ENCODE measurements at places on chromosomes 11 and 22.

- no peak for DNase-seq
Measured at GRCh38 chr22:37473437-37473946, 12.7 kb downstream of the MFNG start.

DNA sequence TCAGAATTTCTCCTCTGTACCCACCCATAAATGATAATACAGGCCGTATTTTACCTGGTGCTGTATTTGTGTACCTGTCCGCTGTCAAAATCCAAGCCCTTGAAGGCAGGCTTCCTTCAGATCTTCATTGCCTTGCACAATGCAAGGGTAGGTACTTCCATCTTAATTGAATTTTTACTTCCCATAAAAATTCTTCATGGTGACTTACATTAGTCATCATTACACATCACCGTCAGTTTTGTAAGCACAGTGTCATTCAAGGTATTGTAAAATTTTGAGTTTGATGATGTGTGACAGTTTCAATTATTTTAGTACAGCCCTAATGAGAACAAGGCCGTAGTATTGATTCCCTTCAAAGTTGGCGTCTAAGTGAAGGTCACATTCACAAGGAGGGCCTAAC, 770 bp upstream of the TSG101 start:
- no peak for DNase-seq

- DNase-seq = no peak
Measured at GRCh38 chr11:103420593-103420992, 311.4 kb downstream of the DYNC2H1 start.

DNA sequence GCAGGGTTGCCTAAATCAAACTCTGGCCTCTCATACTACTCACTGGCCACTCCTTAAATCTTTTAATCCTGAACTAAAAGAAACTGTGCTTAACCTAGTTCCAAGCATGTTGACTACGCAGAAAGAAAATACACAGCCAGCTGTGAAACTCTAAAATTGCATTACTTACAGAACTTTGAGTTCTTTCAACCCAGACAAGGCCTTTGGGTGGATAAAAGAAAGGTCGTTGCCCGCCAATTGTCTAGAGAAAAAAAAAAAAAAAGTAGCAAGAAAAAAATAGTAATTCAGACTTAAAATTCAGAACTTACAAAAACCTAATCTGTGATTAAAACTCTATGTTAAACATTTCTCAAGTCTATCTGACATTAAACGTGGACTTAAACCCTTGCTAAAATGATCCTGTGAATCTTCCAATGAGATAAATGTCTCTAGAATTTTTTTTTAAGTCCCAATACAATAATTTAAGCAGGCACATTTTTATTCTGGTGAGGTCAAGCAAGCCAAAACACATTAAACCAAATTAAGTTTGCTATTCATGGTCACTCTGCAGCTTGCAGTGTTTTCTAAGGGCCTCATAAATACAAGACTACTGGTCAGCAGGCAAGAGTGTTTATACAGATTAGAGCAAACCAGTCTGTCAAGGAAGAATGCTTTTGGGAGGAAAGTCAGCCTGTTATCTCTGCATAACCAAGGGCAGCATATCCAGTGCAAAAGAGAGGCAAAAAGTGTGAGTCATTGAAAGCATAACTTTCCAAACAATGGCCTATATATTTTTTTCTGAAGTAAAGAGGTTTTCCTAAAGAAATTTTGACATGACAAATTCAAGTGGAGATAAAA, 29.5 kb upstream of the CCDC34 start:
- no peak for DNase-seq

GRCh38 chr11:70089631-70090030, 11.5 kb downstream of the ANO1 start:
- DNase-seq = no peak

DNA sequence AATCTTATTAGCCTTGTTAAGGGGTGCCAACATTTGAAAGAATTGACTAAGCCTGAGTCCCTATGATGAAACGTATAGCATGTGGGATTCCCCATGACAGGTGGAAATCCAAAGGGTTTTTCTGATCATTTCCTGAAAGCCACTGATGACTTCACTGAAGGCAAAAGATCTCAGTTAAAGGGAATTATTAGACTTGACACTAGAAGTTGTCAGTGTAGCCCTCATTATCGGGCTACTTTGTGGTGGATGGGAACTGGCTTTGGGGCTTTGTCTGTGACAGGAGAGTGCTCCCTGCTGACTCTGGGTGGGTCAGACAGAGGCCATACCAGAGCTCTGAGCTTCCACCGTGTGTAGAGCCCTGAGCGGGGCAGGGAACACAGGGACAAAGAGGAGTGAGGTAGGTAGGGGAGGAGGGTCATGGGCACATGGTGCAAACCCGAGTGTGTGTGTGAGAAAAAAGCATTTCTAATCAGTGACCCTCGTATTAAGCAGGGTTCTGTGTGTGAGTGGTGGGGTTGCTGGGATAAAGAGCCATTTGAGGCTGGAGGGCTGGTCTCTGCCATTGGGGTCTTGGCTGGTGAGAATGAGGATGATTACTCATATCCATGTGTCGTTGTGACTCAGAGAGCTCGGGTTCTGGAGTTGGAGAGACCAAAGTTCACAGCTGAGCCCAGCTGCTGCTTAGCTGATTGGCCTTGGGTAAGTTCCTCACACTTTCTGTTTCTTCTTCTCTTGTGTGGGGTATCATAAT, 101.1 kb downstream of the GRIK4 start:
- DNase-seq = no peak

GRCh38 chr22:21682385-21683175, 16.8 kb downstream of the PPIL2 start:
- no peak for DNase-seq

DNA sequence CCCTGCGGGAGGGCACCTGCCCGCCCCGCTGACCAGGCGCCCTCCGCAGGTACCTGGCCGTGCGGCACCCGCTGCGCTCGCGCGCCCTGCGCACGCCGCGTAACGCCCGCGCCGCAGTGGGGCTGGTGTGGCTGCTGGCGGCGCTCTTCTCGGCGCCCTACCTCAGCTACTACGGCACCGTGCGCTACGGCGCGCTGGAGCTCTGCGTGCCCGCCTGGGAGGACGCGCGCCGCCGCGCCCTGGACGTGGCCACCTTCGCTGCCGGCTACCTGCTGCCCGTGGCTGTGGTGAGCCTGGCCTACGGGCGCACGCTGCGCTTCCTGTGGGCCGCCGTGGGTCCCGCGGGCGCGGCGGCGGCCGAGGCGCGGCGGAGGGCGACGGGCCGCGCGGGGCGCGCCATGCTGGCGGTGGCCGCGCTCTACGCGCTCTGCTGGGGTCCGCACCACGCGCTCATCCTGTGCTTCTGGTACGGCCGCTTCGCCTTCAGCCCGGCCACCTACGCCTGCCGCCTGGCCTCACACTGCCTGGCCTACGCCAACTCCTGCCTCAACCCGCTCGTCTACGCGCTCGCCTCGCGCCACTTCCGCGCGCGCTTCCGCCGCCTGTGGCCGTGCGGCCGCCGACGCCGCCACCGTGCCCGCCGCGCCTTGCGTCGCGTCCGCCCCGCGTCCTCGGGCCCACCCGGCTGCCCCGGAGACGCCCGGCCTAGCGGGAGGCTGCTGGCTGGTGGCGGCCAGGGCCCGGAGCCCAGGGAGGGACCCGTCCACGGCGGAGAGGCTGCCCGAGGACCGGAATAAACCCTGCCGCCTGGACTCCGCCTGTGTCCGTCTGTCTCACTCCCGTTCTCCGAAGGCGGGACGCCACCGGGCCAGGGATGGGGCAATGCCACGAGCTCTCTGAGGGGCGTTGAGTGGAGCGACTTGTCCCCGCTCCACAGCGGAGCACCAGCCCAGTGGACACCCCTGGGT, 1.8 kb downstream of the GALR3 start:
- no peak for DNase-seq

DNA sequence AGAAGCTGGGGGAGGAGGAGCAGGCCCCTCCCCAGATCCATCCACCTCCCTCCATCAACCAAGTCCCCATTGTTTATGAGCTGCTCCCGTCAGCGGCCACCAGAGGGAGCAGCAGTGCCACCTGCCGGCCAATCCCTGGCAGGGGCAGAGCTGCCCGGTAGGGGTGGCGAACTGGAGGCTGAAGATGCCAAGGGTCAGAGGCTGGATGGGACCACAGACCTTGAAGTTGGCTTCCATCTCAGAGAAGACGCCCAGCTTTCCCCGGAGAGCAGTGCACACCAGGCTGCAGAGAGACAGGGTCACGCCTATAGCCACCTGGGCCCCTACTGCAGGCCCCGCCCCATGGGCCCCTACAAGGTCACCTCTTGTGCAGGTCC, 3.6 kb downstream of the FIBP start:
- DNase-seq = no peak

GRCh38 chr11:15711311-15711710, 596.6 kb downstream of the INSC start:
- DNase-seq = no peak

- DNase-seq = no peak
Measured at GRCh38 chr11:13487661-13488030, 8.2 kb downstream of the PTH start.

GRCh38 chr22:31332886-31333285, 13.3 kb downstream of the PATZ1 start:
- DNase-seq = no peak
